ENCODE measurements at places on chromosomes 16 and 17.

- peak; percentile 15 for DNase-seq
These were observed 11.7 kb downstream of the ERN1 start for GRCh38 chr17:64117981-64118979.

- no peak for DNase-seq
These were observed 811 bp upstream of the MAP2K3 start for GRCh38 chr17:21283482-21284318.

DNA sequence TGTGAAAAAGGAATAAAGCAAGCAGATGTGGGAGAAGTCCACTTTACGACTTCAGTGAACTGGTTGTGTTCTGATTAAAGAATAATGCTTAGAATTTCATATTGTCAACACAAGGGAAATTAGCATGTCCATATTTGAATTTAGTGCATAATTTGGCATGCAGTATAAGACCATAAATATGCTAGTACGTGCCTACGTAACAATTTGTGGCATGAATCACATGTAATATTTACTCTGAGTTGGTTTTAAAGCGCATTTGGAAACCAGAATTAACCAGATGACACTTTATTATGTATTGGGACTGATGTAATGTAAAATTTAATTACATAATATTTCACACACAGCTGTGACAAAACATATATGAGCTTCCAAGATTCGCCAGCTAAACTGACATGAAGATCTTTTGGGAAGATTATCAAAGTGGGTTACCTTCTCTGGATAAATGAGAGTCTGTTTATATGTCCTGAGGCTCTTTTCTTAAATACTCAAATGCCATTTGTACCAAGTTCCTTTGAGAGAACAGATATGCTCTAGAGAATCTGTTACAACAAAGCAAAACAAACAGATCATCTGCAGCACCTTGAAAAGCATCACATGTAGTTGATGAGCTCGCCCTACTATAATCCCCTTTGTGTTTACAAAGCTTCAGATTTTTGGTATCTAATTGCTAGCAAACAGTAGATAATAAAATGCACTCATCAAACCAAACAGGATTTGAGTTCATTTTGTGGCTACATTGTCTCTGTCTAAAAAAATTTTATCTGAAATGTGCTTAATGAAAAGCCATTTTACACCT lies 1468.6 kb downstream of the CDH11 start:
- DNase-seq = no peak

DNA sequence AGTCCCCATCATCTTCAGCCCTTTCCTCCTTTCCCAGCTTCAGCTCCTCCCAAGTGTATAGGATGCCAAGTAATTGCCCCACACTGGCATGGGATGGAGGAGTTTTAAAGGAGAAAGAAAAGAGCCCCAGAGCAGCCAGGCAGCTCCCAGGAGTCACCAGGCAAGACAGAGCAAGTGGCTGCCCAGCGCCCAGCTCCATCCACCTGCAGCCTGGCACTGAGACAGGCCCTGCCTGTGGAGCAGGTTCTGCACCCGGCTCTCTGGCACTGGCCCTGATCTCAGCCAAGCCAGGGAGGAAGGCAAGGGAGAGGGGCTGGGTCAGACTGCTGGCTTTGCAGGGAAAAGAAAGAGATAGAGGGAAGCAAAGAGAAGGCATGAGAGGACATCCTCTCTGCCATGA lies 21.7 kb downstream of the FOXN1 start:
- no peak for DNase-seq

DNA sequence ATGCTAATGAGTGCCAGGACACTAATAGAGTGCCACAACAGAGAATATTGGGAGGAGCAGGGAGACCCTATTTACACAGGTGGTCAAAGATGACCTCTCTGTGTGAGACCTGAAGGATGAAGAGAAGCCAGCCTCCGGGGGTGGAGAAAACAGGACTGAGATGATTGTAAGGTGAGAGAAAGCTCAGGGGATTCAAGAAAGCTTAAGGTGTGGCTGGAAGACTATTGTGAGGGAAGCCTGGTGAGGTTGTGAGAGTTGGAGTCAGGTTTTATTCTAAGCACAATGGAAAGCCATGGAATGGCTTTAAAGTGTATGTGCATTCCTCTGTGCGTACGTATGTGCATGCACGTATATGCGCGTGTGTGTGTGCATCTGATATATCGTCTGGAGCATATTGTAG lies 10.4 kb upstream of the MARCHF10 start:
- DNase-seq = no peak
